ENCODE measurements at places on chromosomes 3 and 15.

DNA sequence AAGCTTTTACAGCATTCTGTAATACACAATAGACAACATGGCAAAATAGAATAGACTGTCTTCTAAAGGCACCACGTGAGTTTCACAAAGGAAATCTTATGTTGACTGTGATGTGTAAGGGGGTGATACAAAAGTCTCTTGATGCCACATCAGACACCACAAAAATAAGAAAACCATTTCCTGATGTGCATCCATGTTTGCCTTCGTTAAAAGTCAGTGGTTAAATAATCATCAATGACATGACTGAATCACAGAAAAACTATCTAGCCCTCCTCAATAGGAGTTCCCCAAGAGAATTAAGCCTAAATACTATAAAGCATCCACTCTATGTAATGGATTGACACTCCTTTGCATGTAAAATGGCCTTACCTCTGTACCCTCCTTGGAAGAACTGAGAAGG is 198.6 kb upstream of the SLC2A2 start:
- DNase-seq = no peak

DNA sequence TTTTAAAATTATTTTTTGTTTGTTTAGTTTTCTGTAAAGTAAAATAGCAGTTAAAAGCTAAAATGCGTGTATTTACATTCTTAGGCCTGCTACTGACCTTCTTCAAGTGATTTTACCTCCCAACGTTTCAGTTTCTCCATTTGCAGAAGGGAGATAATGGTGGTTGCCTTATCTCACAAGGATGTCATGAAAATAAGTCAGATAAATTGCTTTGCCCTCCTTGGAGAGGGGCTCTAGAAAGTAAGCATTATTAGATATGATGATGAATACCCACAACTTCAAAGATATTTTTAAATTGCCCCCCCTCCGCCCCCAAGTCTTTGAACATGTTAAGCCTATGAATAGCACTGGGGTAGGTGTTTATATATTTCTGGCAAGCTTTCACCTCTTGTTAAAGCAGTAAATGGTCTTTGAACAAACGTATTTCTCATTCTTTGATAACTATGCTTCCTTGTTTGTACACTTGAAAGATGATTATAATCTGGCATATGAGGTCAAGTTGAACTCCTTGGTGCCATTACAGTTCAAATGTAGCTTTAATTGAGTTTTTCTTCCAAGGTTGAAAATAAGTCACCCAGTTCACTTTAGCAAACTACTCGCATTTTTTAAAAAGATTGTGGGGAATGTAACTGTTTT is 6.4 kb downstream of the TERC start:
- DNase-seq = no peak

DNA sequence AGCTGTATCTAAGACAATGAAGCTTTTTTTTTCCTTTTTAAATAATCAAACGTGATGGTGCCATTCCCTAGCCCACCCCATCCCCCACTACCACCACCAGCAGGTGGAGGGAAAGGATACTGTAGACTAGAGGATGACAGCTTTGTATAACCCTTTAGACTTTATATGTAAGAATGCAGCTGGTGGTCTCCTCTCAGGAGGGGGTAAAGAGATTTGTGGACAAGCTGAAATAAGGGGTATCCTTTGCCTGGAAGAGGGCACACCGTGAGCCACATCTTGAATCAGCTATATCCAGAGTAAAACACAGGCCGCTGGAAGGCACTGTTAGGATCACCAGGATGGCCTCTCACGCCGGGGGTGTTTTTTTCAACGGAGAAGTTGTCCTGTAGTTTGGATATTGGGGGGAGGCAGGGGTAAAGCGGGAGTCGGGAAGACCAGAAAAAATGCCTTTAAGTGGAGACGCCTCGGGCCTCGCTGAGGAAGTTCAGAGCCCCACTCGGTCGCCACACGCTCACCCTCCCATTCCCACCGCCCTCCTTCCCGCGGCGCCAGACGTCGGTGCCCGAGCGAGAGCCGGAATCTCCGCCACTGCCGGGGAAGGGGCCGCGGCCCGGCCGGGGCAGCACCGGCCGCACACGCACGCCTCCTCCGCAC is 986 bp downstream of the KPNA4 start:
- peak; percentile 34 for DNase-seq

GRCh38 chr15:101294731-101295606 is at the start of gene SNRPA1:
TSS of gene SNRPA1 (minus strand) at chr15:101295248. CDS start at chr15:101295178, 70 bp downstream.
- peak; percentile 98 for DNase-seq

GRCh38 chr3:24299806-24300626 is 194.6 kb downstream of the THRB start:
- no peak for DNase-seq

DNA sequence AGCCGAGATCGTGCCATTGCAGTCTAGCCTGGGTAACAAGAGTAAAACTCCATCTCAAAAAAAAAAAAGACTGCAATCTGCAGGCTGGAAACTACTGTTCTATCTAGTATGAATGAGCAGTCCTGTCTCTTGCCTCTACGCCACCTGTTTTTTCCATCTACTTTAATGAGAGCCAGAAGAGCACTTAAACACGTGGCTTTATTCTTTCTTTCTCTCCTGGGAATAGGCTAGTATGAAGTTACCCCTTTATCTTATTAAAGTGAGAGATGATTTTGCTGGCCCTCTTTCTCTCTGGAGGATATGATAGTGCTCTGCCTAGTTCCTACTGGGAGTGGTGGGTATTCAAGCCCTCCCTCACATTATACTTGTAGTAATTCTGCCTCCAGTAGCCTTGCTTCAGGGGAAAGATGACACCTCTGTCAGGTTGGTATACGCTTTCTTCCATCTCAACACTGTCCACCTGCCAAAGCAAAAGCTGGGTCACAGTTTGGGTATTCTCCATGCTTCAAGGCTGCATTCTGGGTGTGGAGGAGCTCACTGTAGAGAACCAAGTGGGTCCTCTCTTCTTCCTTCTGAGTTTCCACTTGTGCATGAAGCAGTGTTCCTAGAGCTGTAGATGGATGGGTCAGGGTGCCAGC is 17.8 kb downstream of the MAPKBP1 start:
- peak; percentile 71 for DNase-seq

DNA sequence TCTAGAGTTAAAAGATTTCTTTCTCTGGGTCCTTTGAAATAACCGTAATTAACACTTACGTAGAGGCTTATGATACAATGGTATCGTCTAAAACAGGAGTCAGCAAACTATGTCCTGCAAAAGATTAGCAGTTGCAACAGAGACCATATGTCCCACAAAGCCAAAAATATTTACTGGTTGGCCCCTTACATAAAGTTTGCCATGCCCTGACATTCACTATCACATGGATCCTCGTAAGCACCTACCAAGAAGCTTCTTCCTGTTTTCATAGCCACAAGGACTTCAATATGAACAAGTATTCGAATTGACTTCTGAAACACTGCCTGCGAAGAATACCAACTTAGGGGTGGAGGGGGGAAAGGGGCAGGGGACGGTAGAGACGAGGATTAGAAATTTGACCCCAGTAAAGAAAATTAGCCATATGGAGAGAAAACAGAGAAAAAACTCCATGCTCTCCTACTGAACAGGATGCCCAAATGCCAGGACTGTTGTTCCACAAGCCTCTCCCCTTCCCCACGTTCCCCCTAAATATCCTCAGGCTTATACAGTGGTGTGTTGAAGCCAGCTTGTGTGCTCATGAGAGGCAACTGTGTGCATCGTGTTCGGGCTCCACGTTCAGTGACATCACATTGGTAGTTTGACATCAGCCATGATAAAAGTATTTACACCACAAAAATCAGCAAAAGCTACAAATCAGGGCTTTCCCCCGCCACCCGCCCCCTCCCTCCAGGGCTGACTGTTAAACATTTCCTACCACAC is 144.1 kb upstream of the HES1 start:
- no peak for DNase-seq

GRCh38 chr15:56930669-56931313 is 12.3 kb downstream of the TCF12 start:
- no peak for DNase-seq

DNA sequence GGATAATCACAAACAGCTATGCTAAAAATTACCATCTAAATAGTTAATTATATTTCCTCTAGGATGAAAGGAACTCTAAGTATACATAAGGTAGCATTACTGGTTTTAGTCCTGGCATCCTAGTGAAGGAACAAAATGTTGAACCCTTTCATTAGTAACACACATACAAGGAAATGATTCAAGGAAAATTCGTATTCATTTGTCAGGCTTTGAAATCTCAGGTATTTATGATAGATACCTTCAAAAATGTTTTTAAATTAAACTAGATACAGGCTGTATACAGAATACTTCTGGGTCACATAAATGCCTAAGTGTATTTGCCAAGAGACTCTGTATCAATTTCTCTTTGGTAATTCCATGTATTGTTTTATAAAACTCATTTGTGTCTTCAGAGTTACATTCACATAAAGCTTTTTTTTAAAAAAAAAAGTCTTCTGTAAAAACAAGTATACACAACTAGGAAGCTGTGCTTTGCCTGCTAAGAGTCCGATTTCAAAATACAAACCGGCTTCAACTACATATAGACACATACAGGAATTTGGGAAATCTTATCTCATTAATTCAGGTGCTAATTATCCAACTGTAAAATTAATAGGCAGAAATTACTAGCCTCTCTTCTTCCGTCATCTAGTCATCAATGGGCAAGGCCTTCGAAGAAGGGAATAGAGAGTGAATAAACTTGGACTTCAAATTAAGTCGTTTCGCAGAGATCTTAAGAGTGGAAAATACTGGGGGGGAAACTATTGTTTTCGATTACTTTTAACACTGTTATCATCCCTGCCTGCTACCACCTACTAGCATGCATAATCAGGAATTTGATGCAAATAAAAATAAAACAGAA is 1.3 kb downstream of the SECISBP2L start:
- DNase-seq = no peak

DNA sequence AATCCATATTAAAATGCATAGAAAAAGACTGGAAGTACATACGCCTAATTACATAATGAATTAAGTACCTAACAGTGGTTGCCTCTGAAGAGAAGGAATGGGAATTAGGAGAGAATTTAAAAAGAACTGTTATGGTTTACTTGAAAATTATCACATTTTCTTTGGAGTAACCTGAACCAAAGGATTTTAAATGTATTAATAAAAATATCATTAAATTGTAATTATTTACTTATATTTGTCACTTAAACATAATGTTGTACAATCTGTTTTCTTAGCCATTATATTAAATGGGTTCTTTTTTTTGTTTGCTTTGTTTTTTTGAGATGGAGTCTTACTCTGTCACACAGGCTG is 114.2 kb upstream of the SLC7A14 start:
- DNase-seq = no peak

DNA sequence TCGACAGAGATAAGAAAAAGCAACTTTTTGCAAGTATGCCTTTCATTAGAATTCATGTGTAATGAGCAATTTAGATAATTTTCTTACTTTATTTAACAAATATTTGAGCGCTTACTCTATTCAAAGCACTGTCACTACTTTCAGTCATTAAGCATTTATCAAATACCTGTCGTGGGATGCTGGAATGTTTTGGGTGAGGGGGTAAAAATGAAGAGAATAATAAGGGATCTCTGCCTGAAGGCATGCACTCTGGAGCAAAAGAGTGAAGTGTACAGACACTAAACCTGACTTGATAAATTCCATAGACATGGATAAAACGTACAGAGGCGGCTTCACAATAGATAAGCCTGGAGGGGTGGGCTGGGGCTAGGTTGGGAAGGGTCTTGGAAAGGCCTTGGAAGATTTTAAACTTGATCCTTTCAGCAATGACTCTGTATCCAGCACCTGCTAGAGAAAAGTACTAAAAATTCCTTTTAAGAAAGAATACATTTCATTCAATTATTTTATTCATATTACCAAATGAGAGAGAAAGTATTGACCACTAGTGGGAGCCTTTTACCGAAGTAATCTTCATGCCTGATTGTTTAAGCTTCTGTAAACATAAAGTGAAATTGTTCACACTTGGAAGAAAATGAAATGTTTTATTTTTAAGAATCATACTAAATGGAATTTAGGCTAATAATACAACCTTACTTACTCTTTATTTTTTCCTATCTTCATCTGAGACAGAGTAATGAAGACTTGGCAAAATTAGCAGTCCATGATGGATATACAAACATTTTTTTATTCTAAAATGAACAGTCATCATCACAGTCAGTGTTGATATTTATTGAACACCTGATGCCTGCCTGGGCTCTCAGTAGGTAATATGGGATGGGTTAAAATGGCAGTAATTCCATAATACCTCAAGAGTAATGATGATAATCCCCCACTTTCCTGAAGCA is 113.2 kb downstream of the PPP2R3A start:
- peak; percentile 45 for DNase-seq

DNA sequence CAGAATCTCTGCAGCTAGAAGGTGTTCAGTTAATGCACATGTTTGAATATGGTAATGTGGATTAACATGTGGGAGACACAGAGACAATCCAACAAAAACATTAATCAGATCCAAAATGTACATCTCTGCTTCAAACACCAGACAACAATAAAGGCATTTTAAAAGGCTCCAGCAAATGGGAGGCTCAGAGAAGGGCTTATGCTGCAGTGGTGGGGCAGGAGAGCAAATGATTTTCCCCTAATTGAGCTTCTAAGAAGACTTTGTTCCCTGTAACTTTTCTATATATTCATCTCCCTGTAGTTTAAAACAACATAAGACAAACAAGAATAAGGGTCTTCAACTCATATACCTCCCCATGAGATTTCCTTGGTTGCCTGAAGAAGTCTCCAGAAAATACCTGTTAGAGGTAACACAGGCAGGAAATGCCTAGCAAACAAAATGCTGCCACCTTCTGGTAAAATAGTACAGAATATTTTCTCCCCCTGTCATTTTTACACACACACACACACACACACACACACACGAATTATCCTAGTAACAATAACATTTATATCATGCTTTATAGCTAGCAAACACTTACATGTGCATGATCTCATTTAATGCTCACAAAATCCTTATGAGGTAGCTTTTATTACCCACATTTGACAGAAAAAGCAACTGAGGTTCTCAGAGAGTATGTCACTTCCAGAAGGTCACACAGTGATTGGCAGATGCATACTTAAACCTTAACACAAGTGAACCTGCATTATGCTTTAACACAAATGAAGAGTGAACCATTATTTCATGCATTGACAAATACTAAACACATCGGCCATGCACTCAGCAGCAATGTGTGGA is 123.4 kb upstream of the MB21D2 start:
- DNase-seq = peak; percentile 35

- peak; percentile 63 for DNase-seq
Observed at GRCh38 chr3:189324538-189325138, 152.9 kb downstream of the TPRG1 start.

GRCh38 chr3:5020242-5020722 is 41.0 kb downstream of the BHLHE40 start:
- no peak for DNase-seq

DNA sequence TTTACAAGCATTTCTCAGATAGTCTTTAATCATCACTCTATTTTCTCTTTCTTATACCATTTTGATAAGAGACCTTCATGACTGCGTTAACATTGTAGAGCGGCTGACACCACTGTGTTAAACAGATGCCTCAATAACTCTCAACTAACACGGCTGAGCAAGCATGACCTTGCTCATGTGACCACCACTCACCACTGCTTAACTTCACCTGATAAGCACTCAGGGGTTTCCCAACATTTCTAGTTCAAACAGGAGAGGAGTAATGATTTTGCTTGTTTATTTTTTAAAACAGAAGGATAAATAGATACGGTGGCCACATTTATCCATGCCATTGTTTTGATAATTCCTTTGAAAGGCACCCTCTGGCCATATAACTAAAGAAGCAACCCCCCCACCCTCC is 37.7 kb upstream of the TMEM45A start:
- no peak for DNase-seq

GRCh38 chr3:149839896-149840295 is 26.9 kb downstream of the RNF13 start:
- DNase-seq = no peak

All from tongue (tissue), 3 donors.